ENCODE measurements at places on chromosomes 4 and X.

GRCh38 chr4:147846318-147847155 lies 114.6 kb downstream of the ARHGAP10 start:
- DNase-seq, result no peak

- no peak for DNase-seq
These were observed 246.7 kb downstream of the PALLD start for GRCh38 chr4:168743601-168744000.

DNA sequence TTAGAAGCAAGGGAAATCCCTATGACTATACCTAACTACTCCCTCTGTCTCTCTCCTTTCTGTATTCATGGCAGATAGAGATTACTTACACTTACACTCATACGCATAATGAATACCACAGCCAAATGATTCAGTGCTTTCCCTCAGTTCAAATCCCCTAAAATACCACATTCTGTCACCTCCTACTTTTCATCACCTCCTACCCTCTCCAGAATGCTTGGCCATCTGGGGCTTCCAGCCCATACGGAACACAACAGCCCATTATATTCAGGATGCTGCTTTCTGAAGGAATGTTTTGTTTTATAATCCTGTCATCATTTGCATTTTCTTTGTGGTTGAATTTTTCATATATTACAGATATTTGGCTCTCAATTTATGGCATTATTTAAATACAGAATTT lies 361.6 kb downstream of the GRIA2 start:
- DNase-seq, result no peak

DNA sequence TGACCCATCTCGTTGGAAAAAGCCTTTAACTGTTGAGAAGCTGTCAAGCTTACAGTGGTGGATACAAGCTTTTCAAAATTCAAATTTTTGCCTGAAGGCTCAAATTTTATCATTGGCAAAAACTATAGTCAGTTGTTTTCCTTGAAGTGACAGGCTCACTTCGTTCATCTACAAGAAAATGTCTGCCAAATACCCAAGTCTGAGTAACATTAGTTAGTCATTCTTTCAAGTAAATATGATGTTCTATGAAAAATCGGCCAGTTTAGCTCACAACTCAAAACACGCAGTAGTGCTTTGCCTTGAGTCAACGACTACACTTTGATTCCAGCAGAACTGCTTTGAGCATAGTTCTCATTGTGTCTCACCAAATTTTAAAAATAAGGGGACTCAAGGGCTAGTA lies 170.3 kb upstream of the MAMLD1 start:
- no peak for DNase-seq

DNA sequence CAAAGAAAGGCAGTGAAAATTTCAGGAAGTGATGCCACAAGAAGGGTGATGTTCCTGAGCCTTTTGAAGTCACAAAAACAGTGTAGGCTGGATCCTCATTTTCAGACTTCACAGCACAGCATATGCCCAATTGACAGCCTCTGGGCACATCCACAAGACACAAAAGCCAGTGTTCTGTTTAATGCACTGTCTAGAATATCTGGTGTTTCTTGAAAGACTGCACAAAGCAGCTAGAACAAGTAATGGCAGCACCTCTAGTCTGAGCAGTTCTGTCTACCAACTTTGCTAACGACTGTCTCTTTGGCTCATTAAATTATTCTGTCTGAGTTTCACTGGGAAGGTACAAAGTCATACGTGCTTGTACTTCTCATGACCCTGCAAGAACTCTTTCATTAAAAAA lies 417.1 kb upstream of the GALNT7 start:
- DNase-seq, result no peak

DNA sequence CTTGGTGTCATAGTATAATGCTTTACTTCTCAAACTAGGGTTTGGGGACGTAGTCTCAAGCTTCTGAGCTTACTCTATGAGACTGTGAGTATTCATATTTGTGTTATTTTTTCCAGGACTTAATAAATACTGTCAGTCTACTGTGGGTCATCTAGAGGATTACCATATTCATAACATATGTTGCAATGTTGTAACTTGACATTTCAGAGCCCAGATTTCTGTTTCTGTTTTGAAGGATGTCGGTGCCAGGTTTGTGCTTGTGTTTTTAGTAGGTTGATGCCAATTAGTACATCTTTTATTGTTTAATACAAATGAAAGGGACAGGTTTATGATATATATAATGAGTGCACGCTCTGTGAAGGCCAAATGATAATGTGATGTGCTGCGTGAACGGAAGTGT lies 69.6 kb downstream of the SPANXN4 start:
- DNase-seq, result no peak

- peak; percentile 52 for DNase-seq
These were observed 8.7 kb downstream of the SMIM10 start for GRCh38 chrX:134999469-134999868.

DNA sequence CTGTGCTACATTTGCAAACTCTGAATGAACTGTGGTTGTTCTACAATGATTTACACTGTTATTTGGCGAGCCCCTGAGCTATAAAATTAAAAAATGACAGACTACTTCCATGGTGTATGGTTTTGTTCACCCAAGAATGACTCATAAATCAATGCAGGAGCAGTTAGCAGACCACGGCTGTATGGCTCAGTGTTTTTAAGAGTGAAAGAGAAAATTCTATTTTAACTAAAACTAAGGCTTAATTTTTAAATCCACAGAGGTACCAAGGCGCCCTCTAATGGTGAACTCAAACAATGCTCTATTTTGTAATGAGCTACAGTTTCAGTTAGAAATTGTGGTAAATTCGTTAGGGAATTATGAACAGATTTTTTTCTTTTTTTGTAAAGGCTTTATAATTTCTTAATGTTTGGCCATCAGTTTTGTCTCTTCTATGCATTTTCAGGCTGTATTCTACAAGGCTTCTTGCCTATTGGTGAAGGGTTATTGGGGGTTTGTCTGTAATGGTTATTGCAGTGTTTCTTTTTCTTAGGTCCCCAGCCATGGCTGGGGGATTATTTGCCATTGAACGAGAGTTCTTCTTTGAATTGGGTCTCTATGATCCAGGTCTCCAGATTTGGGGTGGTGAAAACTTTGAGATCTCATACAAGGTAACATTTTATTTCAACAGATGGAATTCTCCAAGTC lies 32.5 kb downstream of the HMGB2 start:
- DNase-seq, result peak; percentile 45

DNA sequence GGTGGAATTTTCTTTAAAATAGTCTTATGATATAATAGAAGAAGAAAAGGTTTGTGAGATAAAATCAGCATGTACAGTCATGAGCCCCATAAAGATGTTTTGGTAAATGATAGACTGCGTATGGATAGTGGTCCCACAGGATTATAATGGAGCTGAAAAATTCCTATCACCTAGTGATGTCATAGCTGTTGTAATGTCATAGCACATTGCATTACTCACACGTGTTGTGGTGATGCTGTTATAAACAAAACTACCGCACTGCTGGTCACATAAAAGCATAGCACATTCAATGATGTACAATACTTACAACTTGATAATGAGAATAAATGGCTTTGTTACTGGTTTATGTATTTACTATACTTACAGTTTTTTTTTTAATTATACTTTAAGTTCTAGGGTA lies 715.2 kb upstream of the HTR2C start:
- no peak for DNase-seq

DNA sequence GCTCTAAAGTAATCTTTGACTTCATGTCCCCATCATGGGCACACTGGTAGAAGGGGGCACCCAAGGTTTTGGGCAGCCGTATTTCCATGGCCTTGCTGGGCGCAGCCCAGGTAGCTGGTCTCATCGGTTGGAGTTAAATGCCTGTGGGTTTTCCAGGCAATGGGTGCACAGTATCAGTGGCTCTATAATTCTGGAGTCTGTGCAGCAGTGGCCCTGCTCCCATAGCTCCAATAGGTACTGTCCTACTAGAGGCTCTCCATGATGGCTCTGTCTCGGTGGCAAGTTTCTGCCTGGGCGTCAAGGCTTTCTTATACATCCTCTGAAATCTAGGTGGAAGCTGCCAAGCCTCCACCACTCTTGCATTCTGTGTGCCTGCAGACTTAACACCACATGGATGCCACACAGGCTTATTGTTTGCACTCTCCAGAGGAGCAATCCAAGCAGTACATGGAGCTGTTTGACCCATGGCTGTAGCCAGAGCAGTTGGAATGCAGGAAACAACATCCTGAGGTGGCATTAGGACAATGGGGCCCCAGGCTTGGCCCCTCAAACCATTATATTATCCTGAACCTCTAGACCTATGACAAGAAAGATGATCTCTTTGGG lies 60.5 kb upstream of the UGT8 start:
- no peak for DNase-seq

DNA sequence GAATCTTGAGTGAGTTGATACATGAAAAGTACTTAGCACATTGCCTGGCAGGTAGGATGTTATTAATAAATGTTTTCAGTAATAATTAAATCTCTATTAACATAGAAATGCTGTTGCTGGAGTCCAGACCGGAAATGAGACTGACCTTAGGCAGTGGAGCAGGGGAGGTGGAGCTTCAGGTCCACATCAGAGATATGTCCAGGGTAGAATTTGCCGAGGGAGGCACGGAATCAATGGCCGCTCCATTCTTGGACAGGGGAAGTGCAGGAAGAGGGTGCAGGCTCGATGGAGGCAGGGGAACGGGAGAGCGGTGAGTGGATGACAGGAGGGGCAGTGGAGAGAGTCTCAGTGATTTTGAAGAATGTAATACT lies 107.3 kb downstream of the GATB start:
- no peak for DNase-seq

DNA sequence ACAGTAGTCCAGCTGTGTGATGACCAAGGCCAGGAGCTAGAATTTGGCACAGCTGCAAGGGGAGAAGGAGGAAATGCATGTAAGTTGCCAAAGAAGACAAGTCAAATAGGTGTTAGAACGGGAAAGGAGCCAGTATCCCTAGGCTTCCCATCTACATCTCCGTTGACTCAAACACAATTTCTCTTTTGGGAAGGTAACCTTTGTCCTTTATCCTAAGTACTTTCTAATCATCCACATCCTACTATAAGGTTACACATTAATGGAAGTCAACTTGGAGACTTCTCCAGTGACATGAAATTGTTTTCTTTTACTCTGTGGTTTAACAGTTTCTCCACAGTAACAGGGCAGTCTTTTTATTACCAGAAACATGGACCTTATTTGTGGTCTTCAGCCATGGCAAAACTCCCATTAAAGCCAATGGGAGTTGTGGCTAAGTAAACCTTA lies 620.0 kb downstream of the ANKRD50 start:
- DNase-seq, result peak; percentile 25

DNA sequence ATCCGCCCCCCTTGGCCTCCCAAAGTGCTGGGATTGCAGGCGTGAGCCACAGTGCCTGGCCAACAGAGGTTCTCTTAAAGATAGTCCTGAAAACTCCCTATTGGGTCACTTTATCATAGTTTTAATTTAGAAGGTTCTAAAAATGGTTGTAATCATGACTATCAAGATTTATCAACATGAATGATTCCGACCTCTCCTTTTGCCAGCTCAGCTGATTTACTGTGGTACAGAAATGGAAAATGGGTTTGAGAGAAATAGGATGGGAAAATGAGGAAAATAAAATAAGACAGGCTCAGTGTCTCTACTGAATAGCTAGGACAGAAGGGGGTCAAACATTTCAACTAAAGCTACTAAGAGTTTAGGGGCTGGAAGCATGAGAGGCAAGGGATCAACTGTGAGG lies 28.2 kb upstream of the UGDH start:
- no peak for DNase-seq

DNA sequence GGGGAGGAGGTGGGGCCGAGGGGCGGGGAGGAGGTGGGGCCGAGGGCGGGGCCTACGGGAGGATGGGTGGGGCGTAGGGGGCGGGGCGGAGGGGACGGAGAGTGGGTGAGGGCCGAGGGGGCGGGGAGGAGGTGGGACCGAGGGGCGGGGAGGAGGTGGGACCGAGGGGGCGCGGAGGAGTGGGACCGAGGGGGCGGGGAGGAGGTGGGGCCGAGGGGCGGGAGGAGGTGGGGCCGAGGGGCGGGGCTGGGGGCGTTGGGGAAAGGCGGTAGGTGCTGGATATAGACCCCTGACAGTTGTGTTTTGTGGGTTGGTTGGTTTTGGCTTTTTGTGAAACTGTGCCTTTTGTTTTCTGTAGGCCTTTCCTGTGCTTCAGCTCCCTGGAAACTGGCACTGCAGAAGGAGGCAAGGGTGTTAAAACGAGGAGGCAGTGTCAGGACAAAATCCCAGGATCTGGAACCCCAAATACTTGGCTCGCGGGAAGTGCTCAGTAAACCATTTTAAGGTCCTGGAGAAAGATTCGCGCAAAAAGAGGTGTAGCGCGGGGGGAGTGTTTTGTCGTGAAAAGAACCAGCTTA lies 580 bp upstream of the MMGT1 start:
- DNase-seq, result peak; percentile 55

- DNase-seq, result no peak
These were observed 1027.7 kb downstream of the ARAP2 start for GRCh38 chr4:35216636-35217035.

- no peak for DNase-seq
These were observed 94.9 kb downstream of the MGST2 start for GRCh38 chr4:139760567-139760966.

DNA sequence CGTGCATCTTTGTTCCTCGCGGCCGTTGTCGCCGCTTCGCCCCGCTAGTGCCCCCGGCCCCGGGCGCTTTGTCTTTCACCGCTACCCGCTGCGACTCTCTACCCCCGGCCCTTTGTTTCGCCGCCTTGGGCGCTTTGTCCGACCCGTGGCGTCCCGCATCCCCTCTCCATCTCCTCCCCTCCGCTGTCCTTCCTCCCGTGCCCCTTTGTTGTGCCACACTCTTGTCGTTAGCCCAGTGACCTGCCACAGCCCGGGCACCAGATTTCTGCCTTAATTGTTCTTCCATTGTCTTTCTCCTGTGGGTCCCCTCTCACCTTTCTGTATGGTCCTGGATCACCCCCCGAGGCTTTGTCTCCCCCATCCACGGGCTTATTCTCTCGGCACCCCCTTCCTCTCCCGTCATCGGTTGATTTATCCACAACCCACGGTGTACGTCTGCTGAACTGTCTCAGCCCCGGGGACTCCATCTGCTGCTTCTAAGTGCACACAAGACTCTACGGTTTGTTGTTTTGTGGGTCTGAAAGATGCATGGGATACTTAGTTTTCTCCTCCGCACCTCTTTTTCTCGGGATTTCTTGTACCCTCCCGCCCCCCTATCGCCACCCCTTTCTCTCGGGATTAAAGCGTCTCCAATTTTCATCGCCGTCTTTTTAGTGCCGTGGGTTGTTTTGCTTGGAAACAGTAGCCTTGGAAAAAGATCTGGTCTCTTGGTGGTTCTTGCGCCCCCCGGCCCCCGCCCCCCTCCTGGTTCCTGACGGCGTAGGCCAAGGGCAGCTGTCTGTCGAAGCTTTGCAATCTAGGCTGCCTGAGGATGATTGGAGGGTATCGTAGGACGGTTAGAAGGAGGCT lies 783 bp downstream of the RBPJ start:
- peak; percentile 24 for DNase-seq

- no peak for DNase-seq
These were observed 167.5 kb upstream of the USP38 start for GRCh38 chr4:143017210-143017609.

GRCh38 chr4:42458657-42459056 lies 61.4 kb downstream of the SHISA3 start:
- DNase-seq, result no peak

GRCh38 chr4:150047546-150047945 lies 30.7 kb upstream of the DCLK2 start:
- no peak for DNase-seq

- DNase-seq, result no peak
These were observed 28.6 kb upstream of the TMEM154 start for GRCh38 chr4:152708361-152708760.

GRCh38 chr4:88821522-88821921 lies 123.9 kb upstream of the NAP1L5 start:
- no peak for DNase-seq

- no peak for DNase-seq
These were observed 42.4 kb downstream of the KDM6A start for GRCh38 chrX:44915361-44915868.

GRCh38 chr4:42280327-42281095 lies 116.8 kb upstream of the SHISA3 start:
- DNase-seq, result peak; percentile 58

- DNase-seq, result no peak
These were observed 65.4 kb downstream of the CCKAR start for GRCh38 chr4:26424838-26425237.

Measured in MCF 10A (cell line).